ENCODE measurements at places on chromosomes 3 and 15.

GRCh38 chr15:85746641-85747040 is 48.1 kb downstream of the KLHL25 start:
- no peak for DNase-seq

DNA sequence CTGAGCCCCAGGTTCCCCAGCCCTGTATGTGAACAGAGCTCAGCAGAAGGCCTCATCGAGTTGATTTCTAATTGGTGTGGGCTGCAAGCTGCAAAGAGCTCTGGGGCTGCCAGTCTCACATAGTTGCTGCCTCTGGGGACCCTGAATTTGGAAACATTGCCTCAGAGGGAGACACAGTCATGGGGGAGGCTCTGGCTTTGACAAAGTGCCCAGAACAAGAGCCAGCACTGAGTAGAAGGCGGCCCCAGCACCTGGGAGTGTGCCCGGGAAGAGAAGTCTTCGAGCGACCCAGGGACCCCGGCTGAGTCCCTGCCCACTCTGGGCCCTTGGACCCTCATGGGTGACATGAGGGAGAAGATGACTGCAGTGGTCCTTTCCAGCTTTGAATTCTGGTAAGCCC is 7.3 kb downstream of the NTRK3 start:
- DNase-seq, result no peak

DNA sequence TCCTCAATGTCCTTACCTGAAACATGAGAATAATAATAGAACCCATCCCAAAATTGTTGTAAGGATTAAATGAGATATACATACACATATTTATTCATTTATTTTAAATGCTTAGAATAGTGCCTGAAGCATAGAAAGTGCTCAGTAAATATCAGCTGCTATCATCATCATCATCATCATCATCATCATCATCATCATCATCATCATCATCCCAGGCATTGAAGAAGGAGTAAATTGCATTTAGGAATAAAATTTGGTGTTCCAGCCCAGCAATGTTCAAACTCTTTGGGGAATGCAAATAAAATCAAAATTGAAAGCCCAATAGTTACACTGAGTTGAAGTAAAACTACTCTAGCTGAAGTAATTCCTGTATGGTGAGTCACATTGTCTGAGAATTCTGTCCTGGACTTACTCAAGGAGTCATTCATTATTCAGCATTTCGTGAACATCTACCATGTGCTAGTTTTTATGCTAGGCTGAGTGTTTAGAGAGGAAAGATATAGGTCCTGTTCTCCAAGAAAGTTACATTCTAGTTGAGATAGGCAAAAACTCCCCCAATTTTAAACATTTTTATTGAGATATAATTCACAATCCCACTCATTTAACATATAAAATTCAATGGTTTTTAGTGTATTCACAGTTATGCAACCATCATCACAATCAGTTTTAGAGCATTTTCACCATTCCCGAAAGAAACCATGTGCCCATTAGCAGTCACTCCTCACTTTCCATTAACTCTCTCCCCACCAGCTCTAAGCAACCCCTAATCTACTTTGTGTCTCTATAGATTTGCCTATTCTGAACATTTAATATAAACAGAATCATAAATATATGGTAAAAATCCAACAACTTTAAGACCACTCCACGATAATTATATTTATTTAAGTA is 107.2 kb downstream of the FRMD5 start:
- DNase-seq, result no peak

- DNase-seq, result no peak
Observed at GRCh38 chr3:136947477-136947876, 10.3 kb upstream of the IL20RB start.

DNA sequence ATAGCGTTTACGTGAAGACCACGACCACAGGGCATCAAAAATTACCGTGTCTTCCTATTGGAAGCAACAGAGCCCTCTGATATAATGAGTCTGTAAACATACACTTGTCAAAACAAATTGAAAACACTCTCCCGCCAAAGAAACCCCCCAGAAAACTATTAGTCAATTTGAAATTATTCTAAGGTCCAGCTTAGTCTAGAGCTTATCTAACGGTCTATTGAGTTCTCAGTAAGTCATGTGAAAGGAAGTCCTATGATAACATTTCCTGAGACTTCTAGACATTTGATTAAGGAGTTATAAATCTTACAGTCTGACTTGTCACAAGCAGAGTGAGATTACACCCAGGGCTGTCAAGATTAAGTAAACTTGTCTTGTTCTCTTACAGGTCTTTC is 356.3 kb downstream of the FOXP1 start:
- no peak for DNase-seq

- no peak for DNase-seq
Observed at GRCh38 chr15:70757627-70758026, 5.7 kb downstream of the UACA start.

DNA sequence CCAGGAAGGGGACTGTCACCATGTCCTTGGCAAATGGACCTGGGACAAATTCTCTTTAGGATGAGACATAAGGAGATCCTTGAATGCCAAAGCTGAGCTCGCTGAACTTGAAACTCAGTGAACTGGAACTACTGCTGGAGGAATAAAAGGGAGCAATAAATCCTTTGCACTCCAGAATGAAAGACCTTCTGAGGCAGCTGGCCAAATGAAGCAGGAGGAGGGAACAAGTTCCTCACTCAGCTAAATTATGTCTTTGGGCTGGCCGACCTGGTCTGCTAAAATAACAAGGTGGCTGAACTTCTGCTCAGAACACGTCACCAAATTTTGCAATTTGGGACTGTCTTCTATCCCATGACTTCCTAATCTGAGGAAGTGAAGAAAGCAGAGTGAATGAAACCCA is 314.7 kb downstream of the LPP start:
- peak; percentile 12 for DNase-seq

DNA sequence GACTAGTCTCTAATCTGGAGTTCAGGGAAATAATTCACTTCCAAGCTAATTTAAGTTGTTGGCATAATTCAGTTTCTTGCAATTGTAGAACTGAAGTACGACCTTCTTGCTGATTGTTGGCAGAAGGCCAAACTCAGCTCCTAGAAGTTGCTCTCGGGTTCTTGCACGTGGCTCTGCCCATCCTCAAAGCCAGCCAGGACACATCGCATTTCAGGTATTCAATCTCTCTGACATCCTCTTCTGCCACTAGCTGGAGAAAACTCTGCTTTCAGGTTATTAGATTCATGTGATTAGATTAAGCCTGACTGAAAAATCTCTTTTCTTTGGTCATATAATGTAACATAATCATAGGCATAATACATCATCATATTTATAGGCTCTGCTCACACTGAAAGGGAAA is 362.0 kb downstream of the ZPLD1 start:
- peak; percentile 6 for DNase-seq

DNA sequence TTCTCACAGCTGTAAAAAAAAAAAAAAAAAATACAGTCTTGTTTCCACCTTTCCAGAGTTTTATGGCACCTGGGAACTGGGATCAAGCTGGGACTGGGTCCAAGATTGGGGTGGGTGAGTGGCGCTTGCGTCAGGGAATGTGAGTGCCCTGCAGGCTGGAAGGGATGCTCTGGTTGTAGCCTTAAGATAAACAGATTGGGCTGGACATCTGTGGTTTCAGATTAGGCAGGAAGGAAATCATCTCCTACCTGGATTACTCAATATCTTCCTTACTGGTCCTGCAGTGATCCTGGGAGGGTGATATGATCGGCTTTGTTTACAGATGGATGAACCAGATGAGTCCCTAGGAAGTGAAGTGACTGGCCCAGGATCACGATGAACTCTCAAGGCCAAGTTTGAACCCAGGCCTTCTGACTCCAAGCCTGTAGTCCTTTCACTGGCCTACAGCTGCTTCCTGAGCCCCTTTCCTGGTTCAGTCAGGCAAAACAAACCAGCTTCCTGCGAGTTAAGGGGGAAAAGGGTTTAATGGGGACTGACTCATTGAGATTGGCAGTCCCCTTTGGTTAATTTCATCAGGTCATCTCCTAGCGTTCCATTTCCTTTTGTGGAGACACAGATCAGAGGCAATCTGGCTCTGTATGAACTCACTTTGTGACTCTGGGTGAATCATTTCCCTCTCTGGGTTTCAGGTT is 179.8 kb downstream of the THSD4 start:
- DNase-seq, result no peak

DNA sequence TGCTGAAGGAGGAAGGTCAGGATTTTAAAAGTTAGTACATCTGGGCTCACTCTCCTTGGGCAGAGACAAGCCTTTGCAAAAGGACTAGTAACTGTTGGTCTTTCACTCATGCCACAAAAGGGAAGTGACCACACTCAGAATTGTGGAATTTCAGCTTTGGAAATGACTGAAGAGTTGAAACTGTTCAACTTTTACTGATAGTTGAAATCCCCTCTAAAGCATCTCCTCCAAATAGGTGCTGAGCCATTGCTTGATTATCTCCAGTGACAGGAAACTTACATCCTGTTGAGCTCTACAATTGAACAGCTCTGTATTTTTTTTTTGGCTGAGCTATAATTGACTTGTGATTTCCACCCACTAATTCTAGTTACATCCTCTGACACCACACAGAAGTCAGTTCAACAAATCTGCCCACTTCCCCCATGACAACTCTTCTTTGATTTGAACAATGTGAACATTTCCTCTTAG is 254.8 kb upstream of the TPRG1 start:
- no peak for DNase-seq

- DNase-seq, result no peak
Observed at GRCh38 chr15:44718180-44718926, 7.0 kb downstream of the B2M start.

DNA sequence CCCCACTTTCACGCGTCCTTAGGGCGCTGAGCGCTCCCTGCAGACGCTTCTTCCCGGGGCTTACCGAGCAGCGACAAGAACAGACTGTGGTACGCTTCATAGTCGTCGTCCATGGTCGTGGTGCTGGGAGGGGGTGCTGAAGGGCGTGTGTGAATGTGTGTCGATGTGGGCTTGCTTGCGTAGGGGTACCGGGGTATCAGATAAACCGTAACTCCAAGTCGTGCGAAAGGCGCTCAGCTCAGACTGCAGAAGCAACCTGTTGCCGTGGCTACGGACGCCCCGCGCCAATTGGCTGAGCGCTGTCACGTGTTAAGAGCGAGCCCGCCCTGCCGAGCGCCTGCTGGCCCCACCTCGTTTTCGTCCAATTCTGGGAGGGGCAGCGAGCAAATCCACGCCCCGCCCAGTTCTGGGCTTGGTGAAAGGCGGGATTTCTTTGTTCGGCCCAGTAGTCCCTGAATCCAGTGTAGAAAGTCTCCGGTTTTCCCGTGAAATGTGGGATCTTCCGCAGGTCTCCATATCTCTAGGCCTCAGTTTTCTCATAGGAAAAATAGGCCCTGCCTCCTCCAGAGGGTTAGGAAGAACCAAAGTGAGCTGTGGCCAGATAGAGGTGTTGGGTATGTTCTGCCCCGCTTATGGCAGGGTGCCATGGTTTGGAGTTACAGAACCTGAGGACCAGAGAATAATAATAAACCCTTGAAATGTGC is at the start of gene EFCAB12:
Gene EFCAB12, minus strand, starts transcription at position 261 of the 704 bp plus-strand sequence. Its CDS starts 148 bp downstream, at position 113.
- peak; percentile 99 for DNase-seq

DNA sequence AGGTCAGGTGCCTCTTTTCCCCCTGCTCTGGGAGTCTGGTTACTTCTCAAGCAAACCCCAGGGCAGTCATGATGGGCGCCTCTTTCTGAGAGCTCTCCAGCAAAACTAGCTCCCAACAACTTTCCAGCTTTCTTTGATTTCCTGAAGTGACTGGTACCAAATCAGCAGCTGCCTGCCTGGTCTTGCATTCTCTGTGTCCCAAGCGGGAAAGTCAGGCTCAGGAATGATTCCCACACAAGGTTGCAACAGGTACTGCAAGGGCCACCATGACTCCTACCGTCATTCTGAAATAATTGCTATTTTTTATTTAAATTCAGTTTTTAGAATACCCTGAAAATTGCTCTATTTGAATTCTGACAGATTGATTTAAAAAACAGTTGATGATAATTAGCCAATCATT is 658.7 kb downstream of the SQOR start:
- no peak for DNase-seq

DNA sequence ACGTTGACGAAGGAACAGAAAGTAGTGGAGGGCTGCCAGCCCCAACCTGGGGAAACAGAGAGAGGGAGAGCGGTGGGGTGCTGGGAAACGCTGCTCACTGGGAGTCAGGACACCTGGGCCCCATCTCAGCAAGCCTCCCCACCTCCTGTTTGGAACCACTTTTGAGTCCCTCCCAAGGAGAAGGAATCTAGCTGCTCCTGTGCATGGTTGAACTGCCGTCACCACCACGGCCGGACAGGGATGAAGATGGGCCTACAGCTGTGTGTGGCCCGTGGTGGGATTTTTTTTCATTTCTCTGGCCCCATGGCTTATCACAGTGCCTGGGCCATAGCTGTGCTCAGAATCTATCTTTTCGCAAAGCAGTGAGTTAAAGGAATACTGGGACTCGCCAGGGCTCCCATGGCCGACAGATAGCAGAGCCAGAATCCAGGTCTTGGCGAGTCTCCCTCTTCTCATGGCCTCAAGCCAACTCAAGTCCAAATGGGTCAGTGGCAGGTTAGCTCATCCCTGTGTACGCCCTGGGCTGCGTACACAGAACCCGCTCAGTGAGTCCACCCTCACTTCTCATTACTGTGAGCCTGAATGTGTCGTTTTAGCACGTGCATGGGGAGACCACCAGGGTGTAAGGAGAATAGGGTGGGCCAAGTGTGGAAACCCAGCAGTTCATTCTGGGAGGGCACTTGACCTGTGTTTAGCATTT is 271.2 kb downstream of the FAM43A start:
- no peak for DNase-seq

GRCh38 chr3:36674816-36675215 is 89.5 kb downstream of the DCLK3 start:
- no peak for DNase-seq

DNA sequence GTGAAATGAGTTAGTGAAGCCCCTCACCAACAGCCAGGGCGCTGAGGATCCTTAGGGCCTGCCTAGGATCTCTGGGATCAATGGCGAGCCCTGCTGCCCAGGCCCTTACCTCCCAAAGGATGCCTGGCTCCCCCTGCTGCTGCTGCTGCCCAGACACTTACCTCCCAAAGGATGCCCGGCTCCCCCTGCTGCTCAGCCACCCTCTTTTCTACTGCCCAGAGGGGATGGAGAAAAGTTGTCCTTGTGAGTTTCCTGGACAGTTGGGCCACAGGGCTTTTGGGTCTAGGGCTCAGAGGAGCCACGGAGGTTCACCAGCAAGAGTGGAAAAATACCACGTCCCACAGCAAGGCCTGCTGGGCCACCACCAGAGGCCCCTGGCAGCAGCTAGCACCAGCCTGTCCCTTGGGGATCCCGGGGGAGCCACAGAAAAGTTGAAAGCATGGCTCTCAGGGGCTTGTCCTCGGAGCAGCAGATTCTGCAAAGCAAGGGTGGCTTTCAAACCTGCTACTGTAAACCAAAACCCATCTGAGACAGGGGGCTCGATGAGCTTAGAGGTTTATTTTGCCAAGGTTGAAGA is 59.4 kb downstream of the SLC6A6 start:
- DNase-seq, result peak; percentile 9

GRCh38 chr3:187951452-187952190 is 202.3 kb upstream of the LPP start:
- DNase-seq, result no peak

- DNase-seq, result no peak
Observed at GRCh38 chr3:59072681-59073080, 22.9 kb upstream of the CFAP20DC start.

GRCh38 chr3:183488343-183488742 is 59.9 kb upstream of the MCF2L2 start:
- DNase-seq, result no peak

GRCh38 chr3:88058306-88058580 is 562 bp downstream of the CGGBP1 start:
- no peak for DNase-seq
